A549 treated with Hydrocortisone at 1 μM for 4 hours (cell line): ENCODE measurements at places on chromosomes 7 and 10. TPM values are rescaled to one million over a fixed set of nuclear protein-coding genes. Genes with fewer than 3 reads are reported as not detected.

XPNPEP1 gene
- total RNA-seq = 33.7 to 43.3 TPM (median 35.4 TPM) in 5 replicates

SPDYE5 gene
- total RNA-seq = not detected in 5 replicates

MACC1 gene
- not detected in 5 replicates for total RNA-seq

FAS gene
- total RNA-seq = 28.3 to 40.3 TPM (median 31.7 TPM) in 5 replicates

PRF1 gene
- total RNA-seq = 0.03 TPM in 1 of 5 replicates, not detected in the others

CLIP2 gene
- total RNA-seq = 12.1 to 16.6 TPM (median 14.0 TPM) in 5 replicates

SVIL gene
- total RNA-seq = 19.2 to 29.0 TPM (median 21.4 TPM) in 5 replicates

PAOX gene
- total RNA-seq = 1.7 to 2.5 TPM (median 2.1 TPM) in 5 replicates

CPA4 gene
- 3.1 to 8.4 TPM (median 4.1 TPM) in 5 replicates for total RNA-seq

TAS2R41 gene
- not detected in 5 replicates for total RNA-seq

SFXN2 gene
- total RNA-seq = 3.0 to 4.1 TPM (median 3.4 TPM) in 5 replicates

RAB19 gene
- not detected in 5 replicates for total RNA-seq

LRRN3 gene
- 0.05 TPM in 1 of 5 replicates, not detected in the others for total RNA-seq

GDF10 gene
- total RNA-seq = 0.03 to 0.10 TPM (median 0.07 TPM) in 5 replicates

FGFR2 gene
- total RNA-seq = 0.28 to 0.60 TPM (median 0.43 TPM) in 5 replicates

NACAD gene
- total RNA-seq = 0.22 to 0.37 TPM (median 0.31 TPM) in 5 replicates

TUBAL3 gene
- total RNA-seq = 0.17 to 0.23 TPM (median 0.22 TPM) in 5 replicates

PON1 gene
- total RNA-seq = 0.78 to 1.3 TPM (median 1.1 TPM) in 5 replicates

SRRT gene
- total RNA-seq = 127 to 136 TPM (median 132 TPM) in 5 replicates

OR9A2 gene
- not detected in 5 replicates for total RNA-seq

AGR3 gene
- total RNA-seq = not detected in 5 replicates
